Stimulated activated CD8-positive, alpha-beta memory T cell treated with anti-CD3 and anti-CD28 coated beads, Interleukin-2, amount 100 ng/mL, for 1 hour (primary cell): ENCODE measurements at places on chromosomes 13 and 19.
A peak's percentile ranks its signal among the peaks of the same experiment; 100 is the strongest.

GRCh38 chr19:43575156-43575950 is at the start of the genes PINLYP and XRCC1:
TSS of gene PINLYP (plus strand) at chr19:43575801. CDS start at chr19:43577192, 1,391 bp downstream.
TSS of gene XRCC1 (minus strand) at chr19:43575527. CDS start at chr19:43575458, 69 bp downstream.
- DNase-seq: peak; percentile 89

DNA sequence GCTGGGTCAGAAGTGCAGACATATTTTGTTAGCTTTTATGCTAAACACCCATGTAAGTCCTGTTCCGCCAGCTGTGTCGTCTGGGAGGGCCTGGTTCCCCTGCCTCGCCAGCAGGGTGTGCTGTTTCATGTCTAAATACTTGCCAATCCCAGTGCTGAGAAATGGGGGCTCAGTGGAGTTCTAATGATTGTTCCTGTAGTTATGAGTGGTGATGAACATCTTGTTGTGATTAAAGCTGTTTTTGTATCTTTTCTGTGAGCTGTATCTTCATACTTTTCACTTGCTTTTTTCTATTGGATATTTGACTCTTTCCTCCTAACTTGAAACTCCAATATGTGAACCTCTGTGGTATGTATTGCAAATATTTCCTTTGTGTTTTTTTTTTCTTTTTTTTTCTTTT is 32.7 kb downstream of the KDM4B start:
- no peak for DNase-seq

DNA sequence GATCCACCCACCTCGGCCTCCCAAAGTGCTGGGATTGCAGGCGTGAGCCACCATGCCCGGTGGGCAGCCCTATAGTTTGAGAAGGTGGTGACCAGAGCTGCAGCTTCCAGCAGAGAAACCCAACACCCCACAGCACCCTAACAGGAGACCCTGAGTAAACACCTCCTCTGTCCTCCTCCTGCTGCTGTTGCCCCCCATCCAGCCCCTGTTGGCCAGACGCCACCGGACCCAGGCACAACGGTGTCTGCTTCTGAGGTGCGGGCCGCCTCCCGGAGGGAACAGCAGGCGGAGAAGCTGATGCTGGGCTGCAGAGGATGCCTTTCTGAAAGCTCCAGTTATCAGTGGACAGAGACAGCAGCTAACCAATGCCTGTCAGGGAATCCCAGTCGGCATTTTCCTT is 175.5 kb downstream of the COL4A1 start:
- DNase-seq: no peak

GRCh38 chr13:101707659-101708058 is 255.2 kb downstream of the ITGBL1 start:
- DNase-seq: no peak

GRCh38 chr19:31271306-31271911 is 77.8 kb downstream of the TSHZ3 start:
- DNase-seq: no peak

- DNase-seq: no peak
These were observed 21.4 kb downstream of the CEBPG start for GRCh38 chr19:33394723-33395560.

GRCh38 chr19:3515891-3516422 is 9.8 kb downstream of the FZR1 start:
- no peak for DNase-seq

- DNase-seq: no peak
These were observed 54.0 kb upstream of the ATP12A start for GRCh38 chr13:24625870-24626849.

- DNase-seq: peak; percentile 14
These were observed 1.8 kb upstream of the CEACAM8 start for GRCh38 chr19:42596391-42597072.

- no peak for DNase-seq
These were observed 46.9 kb downstream of the FLT1 start for GRCh38 chr13:28447989-28448388.

DNA sequence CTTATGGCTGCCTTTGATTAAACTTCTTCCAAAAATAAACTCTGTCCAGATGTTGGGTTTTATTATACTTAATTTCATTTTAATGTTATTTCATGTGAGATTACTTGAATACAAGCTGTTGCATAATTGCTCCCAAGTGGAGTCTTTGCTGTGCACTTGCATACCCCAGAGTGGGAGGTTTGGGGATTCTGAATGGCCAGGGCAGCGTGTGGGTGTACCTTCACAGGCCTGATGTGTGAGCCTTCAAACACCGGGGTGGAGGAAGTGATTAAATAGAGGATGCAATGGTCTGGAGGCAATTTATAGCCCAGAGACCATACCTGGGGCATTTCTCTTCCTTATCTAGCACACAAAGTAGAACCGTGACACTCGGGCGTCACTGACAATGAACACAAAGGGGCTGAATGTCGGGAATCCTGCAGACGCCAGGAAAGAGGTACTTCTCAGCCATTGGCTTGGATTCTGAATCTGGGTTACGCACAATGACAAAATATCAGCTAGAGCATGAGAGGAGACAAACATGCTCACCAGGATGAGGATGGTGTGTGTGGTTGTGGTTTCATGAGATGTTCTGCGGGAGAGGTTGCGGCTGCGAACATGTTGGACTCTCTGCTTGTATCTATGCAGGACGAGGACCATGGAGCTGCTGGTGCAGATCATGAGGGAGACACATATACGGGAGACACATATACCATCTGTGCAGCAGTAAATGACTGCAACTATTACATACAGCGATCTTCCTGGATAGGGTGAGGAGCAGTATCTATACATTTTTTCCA is 7.1 kb upstream of the LILRA5 start:
- DNase-seq: no peak

DNA sequence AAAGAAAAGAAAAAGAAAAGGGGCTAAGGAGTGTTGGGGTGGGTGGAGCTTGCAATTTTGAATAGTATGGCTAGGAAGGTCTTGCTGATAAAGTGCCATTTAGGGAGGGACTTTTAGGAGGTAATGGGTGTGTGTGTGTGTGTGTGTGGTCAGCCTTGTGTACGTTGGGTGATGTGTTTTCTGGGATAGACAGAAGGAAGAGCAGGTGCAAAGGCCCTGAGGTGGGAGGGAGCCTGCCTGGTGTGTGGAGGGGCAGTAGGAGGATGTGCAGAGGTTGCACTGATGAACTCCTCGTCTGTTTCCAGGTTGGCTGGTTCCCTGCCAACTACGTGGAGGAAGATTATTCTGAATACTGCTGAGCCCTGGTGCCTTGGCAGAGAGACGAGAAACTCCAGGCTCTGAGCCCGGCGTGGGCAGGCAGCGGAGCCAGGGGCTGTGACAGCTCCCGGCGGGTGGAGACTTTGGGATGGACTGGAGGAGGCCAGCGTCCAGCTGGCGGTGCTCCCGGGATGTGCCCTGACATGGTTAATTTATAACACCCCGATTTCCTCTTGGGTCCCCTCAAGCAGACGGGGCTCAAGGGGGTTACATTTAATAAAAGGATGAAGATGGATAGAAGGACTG is 30.5 kb upstream of the ADGRE1 start:
- no peak for DNase-seq

GRCh38 chr19:30065680-30066606 is 123.9 kb downstream of the URI1 start:
- DNase-seq: no peak

DNA sequence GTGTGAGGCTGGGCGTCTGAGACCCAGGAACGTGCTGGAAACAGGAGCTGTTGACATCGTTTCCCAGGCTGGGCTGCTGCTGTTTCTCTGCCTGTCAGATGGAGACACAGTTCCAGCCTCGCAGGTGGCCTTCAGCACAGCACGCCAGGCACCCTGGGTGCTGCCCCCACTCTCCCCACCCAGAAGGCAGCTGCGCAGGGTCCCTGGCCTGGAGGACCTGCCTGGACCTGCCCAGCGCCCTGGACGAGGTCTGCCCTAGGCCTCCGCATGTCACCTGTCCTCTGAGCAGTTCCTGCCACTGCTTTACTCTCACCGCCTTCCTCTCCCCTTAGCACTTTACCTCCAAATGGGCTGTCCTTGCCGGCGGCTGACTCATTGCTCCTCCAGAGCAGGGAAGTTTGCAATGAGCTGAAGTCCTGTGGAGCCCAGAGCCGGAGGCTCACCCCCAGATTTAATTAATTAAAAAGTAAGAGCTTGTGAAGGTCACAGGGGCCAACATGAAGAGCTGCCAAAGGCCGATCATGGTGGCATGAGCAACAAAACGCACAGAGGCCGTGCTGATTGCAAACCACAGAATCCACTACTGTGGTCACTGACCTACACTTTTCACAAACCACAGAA is 32.2 kb downstream of the C13orf46 start:
- no peak for DNase-seq

DNA sequence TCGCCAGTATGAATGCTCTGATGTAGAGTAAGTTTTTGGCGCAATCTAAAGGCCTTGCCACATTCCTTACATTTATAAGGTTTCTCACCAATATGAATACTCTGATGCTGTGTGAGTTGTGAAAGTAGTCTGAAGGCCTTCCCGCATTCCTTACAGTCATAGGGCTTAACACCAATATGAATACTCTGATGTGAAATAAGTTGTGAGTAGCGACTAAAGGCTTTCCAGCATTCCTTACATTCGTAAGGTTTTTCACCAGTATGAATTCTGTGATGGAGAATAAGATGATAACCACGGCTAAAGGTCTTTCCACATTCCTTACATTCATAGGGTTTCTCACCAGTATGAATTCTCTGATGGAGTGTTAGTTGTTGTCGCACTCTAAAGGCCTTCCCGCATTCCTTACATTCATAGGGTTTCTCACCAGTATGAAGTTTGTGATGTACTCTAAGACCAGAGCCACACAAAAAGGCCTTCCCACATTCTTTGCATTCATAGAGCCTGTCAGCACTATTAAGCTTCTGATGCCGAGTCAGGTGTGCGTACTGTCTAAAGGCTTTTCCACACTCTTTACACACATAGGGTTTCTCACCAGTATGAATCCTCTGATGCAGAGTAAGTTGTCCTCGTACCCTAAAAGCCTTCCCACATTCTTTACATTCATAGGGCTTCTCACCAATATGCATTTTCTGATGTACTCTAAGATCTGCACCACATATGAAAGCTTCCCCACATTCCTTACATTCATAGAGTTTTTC is 14.1 kb upstream of the ZFP14 start:
- DNase-seq: no peak

- DNase-seq: no peak
These were observed 12.0 kb upstream of the NANOS3 start for GRCh38 chr19:13864667-13865570.

DNA sequence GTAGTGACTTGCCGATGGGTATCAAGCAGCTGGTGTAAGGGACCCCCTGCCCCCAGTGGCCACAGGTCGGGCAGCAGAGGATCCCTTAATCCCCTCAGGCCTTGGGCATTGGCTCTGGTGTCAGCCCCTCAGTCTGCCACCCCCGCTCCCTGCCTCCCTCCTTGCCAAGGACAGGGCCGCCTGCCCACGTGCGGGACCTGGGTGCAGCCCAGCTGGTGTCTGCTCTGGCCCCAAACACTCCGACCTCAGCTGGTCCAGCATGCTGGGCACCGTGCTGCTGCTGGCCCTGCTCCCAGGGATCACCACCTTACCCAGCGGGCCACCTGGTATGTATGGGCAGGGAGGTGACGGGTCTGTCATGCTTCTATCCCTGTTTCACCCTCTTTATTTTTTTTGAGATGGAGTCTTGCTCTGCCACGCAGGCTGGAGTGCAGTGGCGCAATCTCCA is at the start of gene TGFBR3L:
TGFBR3L (plus strand) TSS at position 233 of the 448 bp plus-strand sequence.
- DNase-seq: no peak

GRCh38 chr13:90793261-90793820 is 554.1 kb upstream of the MIR17HG start:
- DNase-seq: no peak

DNA sequence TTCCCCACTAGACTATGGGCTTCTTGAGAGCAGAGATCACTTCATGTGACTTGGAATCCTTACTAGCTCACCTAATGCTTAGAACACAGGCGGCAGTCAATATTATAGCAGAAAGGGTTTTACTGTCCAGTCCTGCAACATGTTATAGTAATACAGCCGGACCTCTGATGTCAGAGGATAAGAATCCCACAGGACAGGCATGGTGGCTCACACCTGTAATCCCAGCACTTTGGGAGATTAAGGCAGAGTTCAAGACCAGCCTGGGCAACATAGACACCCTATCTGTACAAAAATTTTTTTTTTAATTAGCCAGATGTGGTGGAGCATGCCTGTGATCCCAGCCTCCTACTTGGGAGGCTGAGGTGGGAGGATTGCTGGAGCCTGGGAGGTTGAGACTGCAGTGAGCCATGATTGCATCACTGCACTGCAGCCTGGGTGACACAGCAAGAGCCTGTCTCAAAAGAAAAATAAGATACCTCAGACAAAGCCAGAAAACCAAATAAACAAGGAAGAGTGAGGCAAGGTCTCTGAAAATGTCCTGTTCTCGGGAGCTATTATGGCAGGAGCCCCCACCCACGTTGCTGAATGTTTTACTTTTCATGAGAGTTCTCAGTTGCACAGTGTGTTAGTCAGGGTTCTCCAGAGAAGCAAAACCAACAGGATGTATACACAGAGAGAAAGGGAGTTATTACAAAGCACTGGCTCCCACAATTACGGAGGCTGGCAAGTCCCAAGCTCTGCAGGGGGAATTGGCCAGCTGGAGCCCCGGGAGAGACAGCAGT is 100.8 kb downstream of the UBL3 start:
- no peak for DNase-seq

DNA sequence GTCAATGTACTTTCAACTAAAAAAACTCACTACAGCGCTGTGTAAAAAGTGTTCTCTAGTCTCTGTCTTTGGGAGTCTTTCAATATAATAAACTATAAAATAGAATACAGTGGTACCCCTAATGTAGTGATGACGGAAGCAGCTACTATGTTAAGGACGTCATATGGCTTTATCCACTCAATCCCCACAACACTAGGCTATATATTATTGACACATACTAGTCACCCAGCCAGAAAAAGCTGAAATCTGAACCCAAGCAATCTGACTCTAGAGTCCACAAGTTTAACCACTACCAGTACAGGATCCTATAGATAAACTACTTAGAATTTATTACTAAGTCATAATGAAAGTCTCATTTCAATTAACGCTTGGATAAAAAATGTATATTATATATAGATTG is 48.3 kb downstream of the ELF1 start:
- no peak for DNase-seq

GRCh38 chr13:99572131-99572530 is 70.9 kb downstream of the TM9SF2 start:
- DNase-seq: no peak

- DNase-seq: no peak
These were observed 756.1 kb downstream of the UQCRFS1 start for GRCh38 chr19:28456708-28457320.

GRCh38 chr19:3420244-3420755 is 53.9 kb downstream of the NFIC start:
- DNase-seq: no peak

DNA sequence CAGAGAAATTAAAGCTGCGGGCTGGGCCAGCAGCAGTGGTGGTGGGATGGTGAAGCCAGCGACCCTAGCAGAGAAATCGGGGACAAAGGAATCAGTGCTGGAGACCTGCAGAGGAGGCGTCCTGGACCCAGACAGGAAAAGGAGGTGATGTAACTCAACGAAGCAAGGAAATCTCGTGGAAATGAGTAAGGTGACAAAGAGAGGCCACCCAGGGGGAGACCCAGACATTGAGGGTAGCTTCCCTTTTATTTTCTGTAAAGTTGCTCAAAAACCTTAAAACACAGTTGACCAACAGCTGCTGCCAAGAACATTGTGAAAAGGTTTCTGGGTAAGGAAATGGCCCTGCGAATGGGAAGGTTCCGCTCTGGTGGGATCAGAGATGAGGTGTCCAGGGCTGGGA is 13.3 kb upstream of the RETN start:
- DNase-seq: no peak

GRCh38 chr19:7280940-7281666 is 13.1 kb downstream of the INSR start:
- no peak for DNase-seq

GRCh38 chr19:50417111-50418081 is 1.3 kb upstream of the SPIB start:
- no peak for DNase-seq

- DNase-seq: no peak
These were observed 83.4 kb upstream of the GPR183 start for GRCh38 chr13:99390601-99391000.
